ENCODE measurements at places on chromosomes 3 and 15.
A peak's percentile ranks its signal among the peaks of the same experiment; 100 is the strongest.

DNA sequence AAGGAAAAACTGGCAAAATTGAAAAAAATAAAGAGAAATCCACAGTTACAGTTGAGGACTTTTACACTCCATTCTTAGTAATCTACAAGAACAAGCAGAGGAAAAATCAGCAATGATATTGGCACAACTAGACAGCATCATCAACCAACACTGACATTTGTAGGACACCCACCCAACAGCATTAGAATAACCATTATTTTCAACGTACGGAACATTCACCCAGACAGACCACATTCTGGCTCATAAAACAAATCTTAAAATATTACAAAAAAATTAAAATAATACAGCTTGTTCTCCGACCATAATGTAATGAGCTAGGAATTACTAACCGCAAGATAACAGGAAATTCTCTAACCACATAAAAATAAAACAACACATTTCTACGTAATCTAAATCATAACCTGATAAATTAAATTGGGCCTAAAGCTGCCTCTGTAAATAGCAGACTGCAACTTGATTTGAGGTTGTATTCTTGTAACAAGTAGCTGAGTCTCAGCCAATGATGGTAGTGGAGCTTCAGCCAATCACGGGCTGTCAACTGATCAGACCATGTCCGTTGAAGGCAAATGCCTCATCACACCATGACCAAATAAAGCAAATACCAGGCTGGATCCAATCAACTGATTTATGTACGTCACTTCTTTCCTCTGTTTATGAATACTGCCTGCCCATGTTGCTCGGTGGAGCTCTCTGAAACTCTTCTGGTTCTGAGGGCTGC lies 9.2 kb downstream of the PLSCR4 start:
- DNase-seq, result no peak

GRCh38 chr15:83248151-83249029 lies 36.1 kb downstream of the BNC1 start:
- peak; percentile 49 for DNase-seq

GRCh38 chr3:12901623-12902045 lies 60.3 kb upstream of the RPL32 start:
- no peak for DNase-seq

- DNase-seq, result no peak
Observed at GRCh38 chr3:160057331-160057730, 68.7 kb downstream of the IL12A start.

DNA sequence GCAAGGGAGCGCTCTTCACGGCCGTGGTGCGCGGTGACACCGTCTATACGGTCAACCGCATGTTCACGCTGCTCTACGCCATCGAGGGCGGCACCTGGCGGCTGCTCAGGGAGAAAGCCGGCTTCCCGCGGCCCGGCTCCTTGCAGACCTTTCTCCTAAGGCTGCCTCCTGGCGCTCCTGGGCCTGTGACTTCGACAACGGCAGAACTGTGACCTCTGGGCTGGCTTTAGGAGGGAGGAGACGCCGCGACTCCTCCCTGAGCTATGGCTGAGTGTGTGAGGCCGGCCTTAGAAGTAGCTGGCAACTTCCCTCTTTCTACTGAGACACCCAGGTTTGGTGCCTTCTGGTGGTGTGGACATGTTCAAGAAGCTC lies 1.4 kb downstream of the KBTBD13 start:
- no peak for DNase-seq

DNA sequence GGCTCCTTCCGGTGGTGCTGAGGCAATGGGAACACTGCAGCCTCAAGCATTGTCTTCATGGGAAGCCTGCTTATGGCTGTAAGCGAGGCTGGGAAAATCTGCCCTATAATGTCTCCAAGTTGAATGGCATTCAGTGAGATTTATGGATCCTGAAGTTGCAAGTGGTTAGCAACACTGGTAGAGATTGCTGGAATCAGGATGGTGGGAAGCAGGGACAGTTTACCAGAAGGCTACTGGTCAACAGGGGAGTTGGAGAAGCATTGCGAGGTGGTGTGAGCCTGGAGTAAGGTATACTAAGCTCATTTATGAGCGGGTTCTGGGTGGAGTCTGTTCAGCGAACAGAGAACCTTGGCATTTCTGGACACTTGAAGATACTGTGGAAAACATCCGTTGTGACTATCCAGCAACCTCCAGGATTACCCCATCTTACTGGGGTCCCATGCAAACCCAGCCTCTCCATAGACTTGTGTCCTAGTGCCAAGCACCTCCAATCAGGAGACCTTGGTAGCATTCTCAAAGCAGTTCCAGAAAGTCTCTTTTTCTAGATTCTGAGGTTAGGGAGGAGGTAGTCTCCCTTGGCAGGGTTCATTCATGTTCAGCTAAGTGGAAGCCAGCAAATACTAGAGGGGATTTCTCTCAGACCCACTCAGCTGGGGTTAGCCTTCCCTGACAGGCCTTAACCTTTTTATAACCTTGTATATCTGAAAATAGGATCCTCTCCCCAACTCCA lies 7.3 kb downstream of the RPSA start:
- DNase-seq, result no peak

GRCh38 chr3:197165890-197166289 lies 132.5 kb downstream of the DLG1 start:
- DNase-seq, result no peak

- no peak for DNase-seq
Observed at GRCh38 chr15:28914046-28914445, 28.3 kb downstream of the APBA2 start.

DNA sequence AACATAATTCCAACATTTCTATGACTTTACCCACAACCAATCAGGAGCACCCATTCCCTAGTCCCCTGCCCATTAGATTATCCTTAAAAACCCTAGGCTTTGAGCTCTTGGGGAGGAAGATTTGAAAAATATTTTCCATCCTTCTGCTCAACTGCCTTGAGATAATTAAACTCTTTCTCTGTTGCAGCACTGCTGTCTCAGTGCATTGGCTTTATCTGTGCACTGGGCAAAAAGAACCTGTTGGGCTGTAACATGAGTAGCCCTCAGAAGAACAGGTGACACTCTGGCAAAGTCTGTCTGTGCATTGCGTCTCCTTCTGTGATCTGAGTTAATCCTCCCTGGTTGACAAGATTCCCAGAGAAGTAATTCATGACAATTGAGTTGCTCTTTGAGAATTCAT lies 83.9 kb downstream of the ZMAT3 start:
- no peak for DNase-seq

DNA sequence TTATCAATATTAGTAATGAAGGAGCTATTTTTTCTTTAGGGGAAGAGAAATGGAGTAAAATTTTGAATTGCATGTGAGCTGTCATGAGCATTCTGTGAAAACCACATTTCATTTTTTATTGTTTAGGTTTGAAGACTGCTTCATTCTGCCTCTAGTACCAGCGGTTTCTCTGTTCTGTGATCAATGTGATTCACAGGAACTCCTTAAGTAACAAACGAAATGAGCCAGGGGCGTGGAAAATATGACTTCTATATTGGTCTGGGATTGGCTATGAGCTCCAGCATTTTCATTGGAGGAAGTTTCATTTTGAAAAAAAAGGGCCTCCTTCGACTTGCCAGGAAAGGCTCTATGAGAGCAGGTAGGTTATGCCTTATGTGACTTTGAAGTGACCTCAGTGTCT lies 13.0 kb downstream of the NIPA2 start:
- no peak for DNase-seq

- DNase-seq, result no peak
Observed at GRCh38 chr15:66293419-66294156, at the start of gene DIS3L. Gene DIS3L (plus strand): TSS chr15:66293568. CDS start chr15:66293597, 29 bp downstream.

- DNase-seq, result no peak
Observed at GRCh38 chr3:16904423-16905417, 20.0 kb downstream of the PLCL2 start.

GRCh38 chr3:14949126-14949525 lies 1.7 kb downstream of the NR2C2 start:
- DNase-seq, result no peak

- DNase-seq, result no peak
Observed at GRCh38 chr15:90650956-90651689, 66.0 kb upstream of the BLM start.

- no peak for DNase-seq
Observed at GRCh38 chr3:14581334-14582044, 41.3 kb upstream of the GRIP2 start.

GRCh38 chr3:110646496-110646895 lies 425.1 kb upstream of the NECTIN3 start:
- DNase-seq, result no peak

GRCh38 chr15:42848846-42849245 lies 71.7 kb downstream of the TTBK2 start:
- no peak for DNase-seq

DNA sequence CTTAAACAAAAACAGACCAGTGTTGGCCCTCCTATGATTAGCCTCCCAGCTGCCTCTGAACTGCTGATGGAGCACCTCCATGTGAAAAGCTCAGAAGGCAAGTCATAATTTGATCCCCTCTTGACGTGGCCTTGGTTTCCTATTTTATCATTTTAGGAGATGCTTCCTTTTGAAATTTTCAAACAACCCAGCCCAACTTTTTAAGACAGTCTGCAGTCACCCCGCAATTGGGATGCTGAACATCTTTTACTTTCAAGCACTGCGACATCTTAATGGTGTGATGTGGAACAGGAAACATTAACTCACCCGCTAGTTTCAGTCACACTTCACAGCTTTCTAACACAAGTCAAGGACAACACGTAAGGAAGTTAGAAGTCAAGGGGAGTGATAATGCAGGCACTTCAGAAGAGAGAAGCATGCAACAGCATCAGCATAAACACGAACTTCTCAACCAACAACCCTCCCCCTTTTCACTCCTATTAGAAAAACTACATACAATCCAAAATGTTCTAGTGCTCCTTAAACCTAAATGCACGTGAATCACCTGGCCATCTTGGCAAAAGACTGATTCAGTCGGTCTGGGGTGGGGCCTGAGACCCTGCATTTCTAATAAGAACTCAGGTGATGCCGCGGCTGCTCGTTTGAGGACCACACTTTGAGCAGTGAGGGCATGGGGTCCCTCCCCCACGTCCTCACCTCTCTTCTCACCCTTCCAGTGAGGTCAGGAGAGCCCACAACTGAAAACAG lies 161.5 kb downstream of the FOXP1 start:
- DNase-seq, result no peak

DNA sequence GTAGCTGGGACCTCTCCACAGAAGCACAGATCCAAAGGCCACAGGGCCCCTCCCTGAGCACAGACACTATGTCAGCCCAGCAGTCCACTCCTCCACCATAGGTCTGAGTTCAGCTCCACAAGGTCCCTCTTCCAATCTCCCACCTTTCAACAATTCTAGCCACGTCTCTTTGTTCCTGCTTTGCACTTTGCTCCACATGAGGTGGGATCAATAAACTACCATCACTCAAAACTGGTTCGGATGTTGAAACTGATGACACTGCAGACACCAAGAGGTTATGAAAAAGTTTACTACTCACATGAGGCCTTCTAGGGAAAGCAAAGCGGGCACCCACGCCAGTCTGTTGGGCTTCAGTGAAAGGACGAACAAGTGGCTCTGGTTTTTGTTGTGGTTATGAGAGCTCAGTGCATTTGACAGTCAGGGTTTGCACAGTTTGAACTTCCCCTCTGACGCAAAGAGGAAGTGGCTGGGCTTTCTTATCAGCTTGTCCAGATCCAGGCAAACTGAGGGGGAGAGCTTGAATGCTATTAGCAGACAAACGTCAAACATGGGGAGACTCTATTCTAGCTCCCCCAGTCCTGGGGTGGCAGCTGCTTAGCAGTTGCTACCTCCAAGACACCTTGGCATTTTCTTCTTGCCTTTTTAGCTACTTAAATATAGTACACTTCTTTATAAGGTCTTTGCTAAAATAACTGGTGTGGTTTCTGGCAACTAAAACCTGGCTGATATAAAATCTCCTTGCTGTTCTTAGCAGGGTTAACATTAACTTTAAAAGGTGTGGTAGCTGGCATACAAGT lies 37.8 kb downstream of the ZNF445 start:
- DNase-seq, result peak; percentile 13
